ENCODE measurements at places on chromosomes 1 and 21. TPM values are rescaled to one million over a fixed set of nuclear protein-coding genes. Genes with fewer than 3 reads are reported as not detected.

GRCh38 chr1:242428399-242429190, 95.9 kb downstream of the PLD5 start:
- DNase-seq: no peak

DNA sequence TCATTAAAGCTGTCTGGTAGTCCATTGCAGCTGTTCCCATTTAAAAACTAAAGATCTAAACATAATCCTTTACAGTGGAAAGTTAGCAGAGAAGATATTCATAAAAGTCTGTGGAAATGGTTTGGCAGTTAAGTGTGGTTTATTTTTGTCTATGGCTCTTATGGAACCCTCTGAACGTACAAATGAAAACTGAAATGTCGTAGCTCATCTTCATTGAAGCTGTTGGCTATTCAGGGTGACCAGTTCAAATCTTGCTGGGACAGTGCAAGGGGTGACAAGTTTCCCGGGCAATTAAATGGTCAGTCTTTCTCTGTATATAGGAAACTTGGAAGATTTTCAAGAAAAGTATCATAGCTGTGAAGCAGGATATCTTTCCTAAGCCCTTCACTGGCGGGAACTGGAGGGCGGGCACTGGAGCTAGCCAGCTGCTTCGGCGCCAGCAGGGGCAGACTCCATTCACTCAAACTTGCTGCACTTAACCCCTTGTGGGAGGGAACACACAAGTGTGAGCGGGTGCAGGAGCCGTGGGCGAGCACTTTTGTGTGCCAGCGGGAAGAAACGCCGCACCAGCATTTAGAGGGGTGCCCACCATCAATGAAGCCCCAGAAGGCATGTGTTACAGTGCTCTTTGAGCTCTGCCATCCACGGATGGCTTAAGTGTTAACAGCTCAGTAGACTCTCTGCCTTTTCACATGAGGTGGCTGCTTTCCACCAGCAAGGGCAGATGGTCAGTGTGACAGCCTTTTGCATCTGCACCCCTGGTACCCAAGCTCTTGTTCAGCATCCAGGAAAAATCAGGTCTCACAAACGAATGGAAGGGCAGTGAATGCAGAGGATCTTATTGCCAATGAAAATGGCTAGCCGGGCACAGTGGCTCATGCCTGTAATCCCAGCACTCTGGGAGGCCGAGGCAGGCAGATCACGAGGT, 232.1 kb upstream of the KAZN start:
- DNase-seq: no peak

- DNase-seq: no peak
Observed at GRCh38 chr1:244712669-244713068, 59.7 kb downstream of the DESI2 start.

- no peak for DNase-seq
Observed at GRCh38 chr21:35237287-35237686, 188.2 kb upstream of the RUNX1 start.

- DNase-seq: no peak
Observed at GRCh38 chr1:45552331-45552730, 1.7 kb downstream of the AKR1A1 start.

CRTC2 gene
- 36.2 TPM for total RNA-seq

ABCG1 gene
- total RNA-seq: 32.0 TPM

DNA sequence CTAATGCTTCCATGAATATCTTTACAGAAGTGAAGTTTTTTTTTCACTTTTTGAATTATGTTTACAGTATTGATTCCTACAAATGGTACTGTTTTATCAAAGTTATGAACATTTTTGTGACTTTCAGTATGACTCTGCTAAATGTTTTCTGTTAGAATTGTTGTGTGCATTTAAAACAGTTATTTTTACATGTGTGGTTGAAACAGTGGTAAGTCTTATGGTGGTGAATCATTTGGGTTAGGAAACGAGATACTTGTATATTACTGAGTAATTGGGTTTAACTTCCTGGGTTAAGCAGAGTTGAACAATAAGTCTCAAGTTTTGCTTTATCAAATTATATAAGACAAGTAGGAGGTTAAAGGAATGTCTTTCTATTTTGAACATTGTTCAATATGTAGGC, 66.8 kb downstream of the VPS13D start:
- DNase-seq: no peak

- DNase-seq: no peak
Observed at GRCh38 chr1:154176337-154176736, 15.6 kb downstream of the TPM3 start.

GRCh38 chr1:83693427-83694126, 305.4 kb downstream of the TTLL7 start:
- no peak for DNase-seq

FALEC gene
- total RNA-seq: not detected

DNA sequence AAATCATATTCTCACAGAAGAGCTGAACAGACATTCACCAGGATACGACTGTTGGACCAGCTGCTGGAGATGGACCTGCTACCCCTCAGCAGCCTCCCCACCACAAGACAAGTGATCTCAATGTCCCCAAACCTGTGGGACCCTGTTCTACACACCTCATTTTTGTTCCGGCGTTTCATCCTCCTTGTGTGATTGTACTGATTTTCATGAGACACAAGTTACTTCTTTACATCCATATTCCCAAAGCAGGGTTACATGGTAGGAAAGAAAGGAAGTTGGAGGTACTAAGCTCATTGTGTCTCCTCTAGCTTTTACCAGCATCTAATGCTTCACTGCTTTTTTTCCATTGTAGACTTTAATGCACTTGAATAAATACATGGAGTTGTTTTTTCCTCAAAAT, 8.7 kb downstream of the ADAMTS1 start:
- no peak for DNase-seq

DNA sequence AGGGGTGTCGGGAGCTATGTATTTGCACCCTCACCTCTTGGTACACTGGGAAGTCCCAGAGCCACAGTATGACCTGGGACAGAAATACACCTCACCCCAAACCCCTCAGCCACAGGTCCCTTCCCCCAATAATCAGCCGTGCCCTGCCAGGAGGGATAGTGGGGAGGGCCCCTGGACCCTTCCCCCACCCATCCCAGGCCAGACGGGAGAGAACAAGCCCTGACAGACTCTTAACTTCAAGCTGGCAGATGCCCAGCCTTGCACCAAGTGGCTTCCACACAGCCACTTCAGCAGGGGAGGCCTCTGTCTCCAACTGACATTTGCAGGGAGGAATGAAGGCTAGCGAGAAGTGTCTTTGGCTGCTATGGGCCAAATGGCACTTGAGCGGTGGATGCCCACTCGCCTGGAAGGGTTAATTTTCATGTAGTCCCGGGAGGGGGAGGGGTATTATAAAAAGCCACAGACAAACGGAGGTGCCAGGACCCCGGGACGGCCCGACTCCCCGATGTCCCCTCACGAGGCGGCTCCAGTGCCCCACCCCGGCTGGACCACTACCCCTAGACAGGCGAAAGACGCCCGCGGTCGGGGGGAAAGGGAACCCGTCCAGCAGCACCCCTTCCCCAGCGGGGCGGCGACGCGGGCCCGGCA, 495 bp downstream of the SYNC start:
- no peak for DNase-seq

NID1 gene
- 48.4 TPM for total RNA-seq

- DNase-seq: no peak
Observed at GRCh38 chr1:206787891-206788290, 15.6 kb upstream of the IL10 start.

KCNE2 gene
- not detected for total RNA-seq

GPR25 gene
- not detected for total RNA-seq

DNA sequence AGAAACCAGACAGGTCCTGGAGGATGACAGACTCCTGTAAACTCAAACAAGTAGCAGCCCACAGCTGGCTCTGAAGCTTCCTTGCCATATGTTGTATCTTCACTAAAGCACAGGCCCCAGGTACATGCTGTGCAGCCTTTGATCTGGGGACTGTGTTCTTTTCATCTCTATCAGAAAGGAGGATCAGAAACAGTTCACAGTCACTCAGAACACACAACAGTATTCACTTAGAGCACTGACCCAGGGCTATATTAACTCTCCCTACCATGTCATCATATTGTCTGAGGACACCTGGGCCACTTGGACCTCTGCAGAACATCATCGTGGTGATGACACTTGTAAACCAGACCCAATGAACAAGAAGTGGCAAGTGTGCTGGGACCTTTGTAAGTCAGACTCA, 222.0 kb downstream of the SETD4 start:
- DNase-seq: no peak

DNA sequence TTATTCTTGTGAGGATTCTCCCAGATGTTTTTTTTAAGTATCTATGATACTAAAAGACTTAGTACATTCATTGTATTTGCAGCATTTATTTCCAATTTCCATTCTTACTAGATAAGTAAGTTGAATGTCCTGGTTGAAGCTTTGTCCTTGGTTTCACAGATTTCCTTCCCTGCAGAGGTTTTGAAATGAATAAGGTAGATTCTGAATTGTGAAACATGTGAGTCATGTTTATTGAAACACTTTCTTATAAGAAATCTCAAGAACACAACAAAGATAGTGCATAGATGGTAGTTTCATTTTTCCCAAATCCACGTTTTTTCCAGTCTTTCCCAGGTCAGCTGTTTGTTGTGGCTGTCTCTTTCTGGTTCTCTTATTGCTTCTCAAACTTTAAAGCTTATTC, 24.8 kb downstream of the GABPA start:
- DNase-seq: no peak

MANEAL gene
- 6.7 TPM for total RNA-seq

DNA sequence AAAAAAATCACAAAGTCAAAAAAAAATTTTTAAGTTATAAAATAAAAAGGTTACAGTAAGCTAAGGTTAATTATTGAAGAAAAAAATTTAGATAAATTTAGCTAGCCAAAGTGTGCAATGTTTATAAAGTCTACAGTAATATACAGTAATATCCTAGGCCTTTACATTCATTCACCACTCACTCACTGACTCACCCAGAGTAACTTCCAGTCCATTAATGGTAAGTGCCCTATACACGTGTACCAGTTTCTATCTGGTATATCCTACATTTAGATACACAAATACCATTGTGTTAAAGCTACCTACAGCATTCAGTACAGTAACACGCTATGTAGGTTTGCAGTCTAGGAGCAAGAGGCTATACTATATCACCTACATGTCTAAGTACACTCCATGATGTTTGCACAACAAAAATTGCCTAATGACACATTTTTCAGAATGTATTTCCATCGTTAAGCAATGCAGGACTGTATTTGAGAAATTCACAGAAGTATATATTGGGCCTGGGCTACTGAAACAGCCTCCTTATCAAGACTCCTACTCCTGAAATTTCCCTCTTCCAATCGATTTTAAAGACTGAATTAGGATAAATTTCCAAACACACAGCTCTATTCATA, 155.1 kb downstream of the COP1 start:
- DNase-seq: no peak

- no peak for DNase-seq
Observed at GRCh38 chr1:2887941-2888855, 86.7 kb upstream of the TTC34 start.

- no peak for DNase-seq
Observed at GRCh38 chr1:175207971-175208370, 15.4 kb upstream of the KIAA0040 start.

Data from suprapubic skin (tissue), 4 donors.